Osteoblast (primary cell): ENCODE measurements at places on chromosomes 12 and 14. TPM values are rescaled to one million over a fixed set of nuclear protein-coding genes. Genes with fewer than 3 reads are reported as not detected.

DNA sequence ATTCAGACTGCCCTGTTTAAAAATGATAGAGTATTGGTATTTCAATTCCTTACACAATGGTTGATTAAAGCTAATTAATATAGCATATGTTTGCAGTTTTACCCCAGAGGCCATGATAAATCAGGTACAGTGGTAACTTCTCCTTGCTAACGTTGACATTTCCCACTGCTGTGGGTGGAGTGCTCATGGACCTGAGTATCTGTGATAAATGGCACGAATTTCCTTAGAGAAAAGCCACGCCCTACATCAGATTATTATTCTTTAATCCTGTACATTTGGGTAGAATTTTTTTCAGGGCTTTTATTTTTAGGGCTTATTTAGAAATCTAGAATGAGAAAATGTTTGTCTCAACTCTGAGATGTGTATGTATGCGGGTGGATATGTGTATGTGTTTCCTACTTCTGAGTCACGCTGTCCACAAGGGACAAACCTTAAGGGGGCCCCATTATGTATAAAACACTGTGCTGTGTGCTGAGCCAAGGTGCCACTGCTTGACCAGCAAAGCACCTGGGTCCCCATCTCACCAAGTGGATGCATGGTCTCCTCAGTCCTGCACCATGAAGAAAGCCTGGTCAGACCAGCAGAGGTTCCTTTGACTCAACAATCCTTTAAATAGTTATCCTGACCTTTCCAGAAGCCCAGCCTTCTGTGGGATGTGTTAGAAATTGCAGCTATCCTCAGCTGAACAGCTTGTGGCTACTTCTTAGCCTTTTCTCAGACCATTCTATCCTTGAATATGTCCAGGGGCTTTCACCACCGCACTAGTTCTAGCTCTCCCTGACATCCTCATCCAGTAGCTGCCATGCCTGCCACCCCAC, 57.9 kb upstream of the STK38L start:
- no peak for DNase-seq

DNA sequence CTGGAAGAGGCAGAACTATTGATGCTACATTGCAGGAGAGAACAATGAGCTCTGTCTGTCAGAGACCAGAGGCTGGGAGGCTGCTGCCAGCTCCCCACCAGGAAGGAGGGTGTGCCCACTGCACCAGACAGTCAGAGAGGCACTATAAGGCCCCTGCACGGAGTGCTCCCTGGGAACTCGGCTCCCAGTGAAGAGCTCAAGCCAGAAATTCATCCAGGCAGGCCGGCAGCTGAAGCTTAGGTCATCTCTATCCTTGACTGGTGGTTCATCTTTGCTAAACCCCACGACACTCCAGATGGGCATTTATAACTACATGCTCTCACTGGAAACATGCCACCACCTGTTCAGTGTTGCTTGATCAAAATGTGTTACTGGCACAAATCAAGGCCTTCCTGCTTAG, 65.1 kb upstream of the GPATCH2L start:
- no peak for DNase-seq

DNA sequence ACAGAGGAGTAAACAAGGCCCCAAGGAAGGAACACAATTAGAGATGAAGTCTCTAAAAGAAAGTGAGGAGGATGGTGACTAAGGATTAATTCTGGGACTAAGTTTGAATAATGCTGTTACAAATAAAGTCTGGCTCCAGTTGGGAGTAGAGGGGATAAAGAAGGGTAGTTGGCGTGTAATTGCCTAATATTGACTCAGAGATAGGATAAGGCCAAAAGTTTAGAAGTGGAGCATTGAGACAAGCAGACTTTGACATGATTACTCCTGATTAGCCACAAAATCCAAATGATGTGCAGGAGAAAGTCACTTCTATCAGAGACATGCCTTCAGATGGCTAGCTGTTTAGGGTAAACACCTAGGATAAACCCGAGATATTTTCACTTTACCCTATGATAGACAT, 108.4 kb downstream of the PLCZ1 start:
- DNase-seq, result no peak

DNA sequence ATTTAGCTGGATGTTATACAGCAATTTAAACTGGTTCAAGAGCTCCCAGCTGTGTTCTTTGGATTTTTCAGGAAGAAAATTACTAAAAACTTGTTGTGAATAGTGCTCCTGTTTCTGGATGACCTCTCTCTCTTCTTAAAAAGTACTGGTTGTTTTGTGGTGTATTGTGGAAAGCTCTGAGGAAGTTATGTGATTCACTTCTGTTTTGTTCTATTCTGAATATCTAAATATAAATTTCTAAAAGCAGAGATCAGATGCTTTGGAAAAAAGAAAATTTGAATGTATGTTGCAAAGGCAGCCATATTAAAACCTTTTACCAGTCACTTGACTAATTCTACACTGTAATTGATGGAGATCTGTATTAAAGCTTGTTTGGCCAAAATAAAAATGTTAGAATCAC, 3.4 kb upstream of the C3AR1 start:
- no peak for DNase-seq

GRCh38 chr14:49769171-49769570, 1.2 kb downstream of the KLHDC2 start:
- peak; percentile 71 for DNase-seq

DNA sequence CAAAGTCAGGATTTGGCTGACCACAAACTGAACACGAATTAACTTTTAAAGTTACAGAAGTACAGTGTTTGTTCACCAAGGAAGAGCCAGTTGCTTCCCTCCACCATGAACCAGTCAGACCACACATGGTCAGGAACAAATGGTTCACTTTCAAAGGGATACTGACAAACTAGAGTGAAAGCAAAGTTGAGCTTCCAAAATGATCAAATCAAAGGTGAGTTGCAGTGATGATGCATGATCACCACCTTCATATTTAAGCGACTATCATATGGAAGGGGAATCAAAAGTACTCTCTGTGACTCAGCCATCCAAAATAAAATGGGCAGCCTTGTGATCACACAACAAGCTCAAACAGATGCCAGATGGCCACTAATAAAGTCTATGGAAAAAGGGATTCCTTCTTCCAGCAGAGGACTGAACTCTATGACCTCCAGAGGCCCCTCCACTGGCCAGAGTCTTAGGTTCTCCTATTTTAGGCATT, 13.1 kb downstream of the NT5DC3 start:
- DNase-seq, result no peak

GRCh38 chr14:69753860-69754259, 13.1 kb upstream of the SRSF5 start:
- no peak for DNase-seq

DNA sequence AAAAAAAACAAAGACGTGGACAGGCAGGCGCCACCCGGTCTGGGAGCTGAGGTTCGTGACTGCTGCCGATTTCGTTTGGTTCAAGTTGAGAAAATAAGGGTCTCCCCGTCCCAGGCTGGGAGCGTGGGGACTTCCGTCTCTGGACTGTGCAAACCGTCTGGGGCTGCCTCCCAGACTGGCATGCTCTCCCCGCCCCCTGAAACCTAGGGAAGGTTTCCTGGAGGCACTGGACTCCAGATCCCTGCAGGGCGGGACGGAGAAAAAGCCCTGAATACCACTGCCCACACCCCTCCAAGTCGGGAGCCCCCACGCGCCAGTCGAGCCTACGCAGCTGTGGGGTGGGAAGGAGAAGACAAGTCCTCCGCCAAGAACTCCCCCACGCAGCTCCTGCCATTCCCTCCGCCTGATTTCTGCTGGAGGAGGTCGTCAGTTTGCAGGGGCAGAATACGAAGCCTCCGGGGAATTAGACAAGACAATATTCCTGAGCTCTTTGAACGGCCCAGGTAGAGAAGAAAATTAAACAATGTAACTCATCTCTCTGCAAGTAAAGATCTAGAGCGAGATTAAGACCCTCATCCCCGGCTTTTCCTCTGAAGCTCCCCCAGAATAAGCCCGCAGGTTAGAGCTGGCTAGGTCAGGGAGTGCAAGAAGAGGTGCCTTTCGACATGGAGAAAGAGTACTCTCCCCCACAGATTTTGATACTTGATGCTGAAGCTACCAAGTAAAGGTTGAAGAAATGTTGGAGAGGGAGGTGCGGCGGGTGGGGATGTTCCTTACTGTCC, 10.4 kb upstream of the HOXC13 start:
- no peak for DNase-seq

DNA sequence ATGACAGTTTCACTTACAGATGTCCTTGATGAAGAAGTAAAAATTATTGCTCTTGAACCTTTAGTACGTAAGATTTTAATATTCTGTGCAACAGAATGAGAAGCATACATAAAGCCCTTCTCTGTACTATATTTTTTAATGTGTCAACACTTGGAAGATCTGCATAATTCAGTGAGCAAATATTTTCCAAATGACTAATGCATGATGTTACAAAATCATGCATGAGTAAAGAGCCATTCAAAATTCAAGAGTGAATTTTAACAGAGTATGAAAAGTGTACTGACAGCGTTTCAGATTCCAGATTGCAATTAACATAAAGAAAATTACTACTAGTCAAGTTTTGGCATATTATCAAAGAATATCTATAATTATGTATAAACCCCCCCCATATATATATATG, 101.4 kb upstream of the BBS10 start:
- DNase-seq, result no peak

DNA sequence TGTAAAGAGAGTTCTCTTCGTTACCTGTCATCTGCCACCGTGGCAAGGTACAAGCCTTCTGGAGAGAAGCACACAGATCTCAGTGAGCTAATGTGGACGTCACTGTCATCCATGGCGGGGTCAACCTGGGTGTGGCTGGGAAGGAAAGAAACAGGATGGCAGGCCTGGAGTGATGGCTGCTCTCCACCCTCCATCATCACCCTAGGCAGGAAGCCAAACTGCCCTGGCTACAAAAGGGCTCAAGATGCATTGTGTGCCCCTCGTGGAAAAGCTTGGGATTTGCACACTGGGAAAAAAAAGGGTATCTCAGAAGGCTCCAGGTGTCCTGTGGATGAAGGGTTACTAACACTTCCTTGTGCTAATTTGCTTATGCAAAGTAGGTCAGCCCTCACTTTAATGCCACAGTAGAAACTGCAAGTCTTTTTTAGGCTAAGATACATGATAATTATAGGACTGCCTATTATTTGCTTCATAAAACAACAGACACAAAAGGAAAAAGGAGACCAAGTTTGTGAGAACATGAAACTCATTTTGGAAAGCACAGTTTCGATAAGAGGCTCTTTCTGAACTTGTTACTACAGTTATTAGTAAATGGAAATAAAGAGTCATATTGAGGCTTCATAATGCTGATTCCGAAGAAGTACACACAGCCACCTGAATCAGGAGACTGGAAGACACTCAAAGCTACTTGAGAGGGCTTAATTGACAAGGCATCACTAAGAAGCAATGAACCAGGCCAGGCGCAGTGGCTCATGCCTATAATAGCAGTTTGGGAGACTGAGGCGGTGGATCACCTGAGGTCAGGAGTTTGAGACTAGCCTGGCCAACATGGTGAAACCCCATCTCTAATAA, 18.9 kb downstream of the RFC5 start:
- no peak for DNase-seq

- peak; percentile 59 for DNase-seq
Measured at GRCh38 chr12:69821456-69822159, 3.4 kb upstream of the MYRFL start.

- no peak for DNase-seq
Measured at GRCh38 chr12:110373025-110373424, 30.5 kb downstream of the ANAPC7 start.

DNA sequence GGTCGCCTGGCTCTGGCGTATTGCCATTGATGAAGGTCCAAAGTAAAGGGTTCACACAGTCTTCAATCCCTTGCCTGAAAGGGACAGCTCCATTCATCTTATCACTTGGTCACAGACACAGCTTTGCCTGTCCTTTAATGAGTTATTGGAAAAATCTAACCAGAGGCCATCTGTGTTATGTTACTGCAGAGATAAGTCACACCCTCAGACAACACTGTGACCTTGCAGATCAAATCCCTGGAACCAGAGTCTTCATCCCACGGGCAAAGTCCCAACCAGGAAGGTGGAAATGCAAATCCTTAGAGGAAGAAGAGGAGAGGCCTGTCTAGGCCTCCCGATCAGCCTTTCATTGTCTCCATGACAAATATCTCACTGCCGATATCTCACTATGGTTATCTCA, 68.3 kb upstream of the SCN8A start:
- peak; percentile 18 for DNase-seq

GRCh38 chr12:26119391-26119989, 5.3 kb downstream of the BHLHE41 start:
- DNase-seq, result no peak

DNA sequence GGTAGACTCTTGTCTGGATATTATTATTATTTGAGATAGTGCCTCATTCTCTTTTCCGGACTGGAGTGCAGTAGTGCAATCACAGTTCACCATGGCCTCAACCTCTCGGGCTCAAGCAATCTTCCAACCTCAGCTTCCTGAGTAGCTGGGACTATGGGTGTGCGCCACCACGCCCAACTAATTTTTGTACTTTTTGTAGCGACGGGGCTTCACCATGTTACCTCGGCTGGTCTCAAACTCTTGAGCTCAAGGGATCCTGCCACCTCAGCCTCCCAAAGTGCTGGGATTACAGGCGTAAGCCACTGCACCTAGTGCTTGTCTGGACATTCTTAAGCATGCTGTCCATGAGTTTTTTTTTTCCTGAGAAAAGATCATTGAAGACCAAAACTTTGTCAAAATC, 498.9 kb upstream of the RGS6 start:
- DNase-seq, result no peak

DNA sequence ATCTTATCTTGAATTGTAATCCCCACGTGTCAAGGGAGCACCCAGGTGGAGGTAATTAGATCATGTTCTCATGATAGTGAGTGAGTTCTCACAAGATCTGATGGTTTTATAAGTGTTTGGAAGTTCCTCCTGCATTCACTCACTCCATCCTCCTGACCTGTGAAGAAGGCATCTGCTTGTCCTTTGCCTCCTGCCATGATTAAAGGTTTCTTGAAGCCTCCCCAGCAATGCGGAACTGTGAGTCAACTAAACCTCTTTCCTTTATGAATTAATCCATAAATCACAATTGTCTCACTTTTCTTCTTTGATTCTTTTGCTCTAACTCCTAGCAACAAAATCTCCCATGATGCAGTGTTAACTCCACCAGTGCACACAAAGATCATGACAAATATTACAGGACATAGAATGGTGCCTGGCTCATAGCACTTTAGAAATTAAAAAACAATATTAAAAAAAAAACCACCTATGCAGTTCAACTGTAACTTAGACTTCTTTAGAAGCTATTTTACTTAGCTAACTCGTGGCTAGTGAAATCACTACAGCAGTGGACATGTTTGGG, 37.6 kb upstream of the MGAT4C start:
- no peak for DNase-seq

DNA sequence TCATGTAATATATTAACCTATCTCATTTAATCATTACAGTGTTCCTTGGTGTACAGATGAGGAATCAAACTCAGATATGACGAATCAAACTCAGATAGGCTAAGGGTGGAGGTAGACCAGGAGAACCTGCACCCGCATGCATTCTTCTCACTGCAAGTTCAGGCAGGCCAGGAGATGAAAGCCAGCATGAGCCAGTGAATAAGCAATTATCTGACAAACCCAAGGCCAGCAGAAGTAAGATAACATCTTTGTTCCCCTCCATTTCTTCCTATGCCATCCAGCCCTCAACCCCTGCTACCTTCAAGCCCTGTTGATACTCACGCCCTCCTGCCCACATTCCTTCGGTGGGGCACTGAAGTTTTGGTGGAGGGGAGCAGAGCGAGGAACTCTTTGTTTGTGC, 152.2 kb downstream of the ETV6 start:
- DNase-seq, result no peak

EML5 gene
- total RNA-seq, result under 0.01 TPM in 2 replicates

MGP gene
- total RNA-seq, result 8.0 and 16.8 TPM in 2 replicates

VWF gene
- total RNA-seq, result 0.29 and 0.72 TPM in 2 replicates

DHRS2 gene
- under 0.01 and 0.29 TPM in 2 replicates for total RNA-seq

PZP gene
- total RNA-seq, result not detected in 2 replicates

IL31 gene
- not detected in 2 replicates for total RNA-seq

LIMA1 gene
- total RNA-seq, result 433 and 436 TPM in 2 replicates

GLT1D1 gene
- total RNA-seq, result not detected in 2 replicates
